ENCODE measurements at places on chromosomes 16 and 17.

DNA sequence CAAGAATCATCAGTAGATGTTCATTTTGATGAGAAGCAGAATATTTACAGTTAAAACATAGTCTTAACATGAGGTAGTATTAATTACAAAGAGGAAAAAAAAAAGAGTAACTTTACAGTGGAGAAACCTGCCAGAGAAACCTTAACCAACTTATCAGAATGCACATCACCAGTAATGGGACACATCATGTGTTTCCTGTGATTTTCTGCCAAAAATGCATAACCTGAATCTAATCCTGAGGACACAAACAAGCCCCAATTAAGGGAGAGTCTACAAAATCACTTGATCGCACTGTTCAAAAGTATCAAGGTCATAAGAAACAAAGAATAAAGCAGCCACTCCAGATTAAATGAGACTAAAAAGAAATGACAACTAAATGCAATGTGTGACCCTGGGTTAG lies 18.2 kb upstream of the QRICH2 start:
- DNase-seq = no peak

- DNase-seq = no peak
Measured at GRCh38 chr17:51901242-51901641, 257.3 kb downstream of the CA10 start.

GRCh38 chr16:74500907-74501306 lies 79.6 kb upstream of the CLEC18B start:
- no peak for DNase-seq

DNA sequence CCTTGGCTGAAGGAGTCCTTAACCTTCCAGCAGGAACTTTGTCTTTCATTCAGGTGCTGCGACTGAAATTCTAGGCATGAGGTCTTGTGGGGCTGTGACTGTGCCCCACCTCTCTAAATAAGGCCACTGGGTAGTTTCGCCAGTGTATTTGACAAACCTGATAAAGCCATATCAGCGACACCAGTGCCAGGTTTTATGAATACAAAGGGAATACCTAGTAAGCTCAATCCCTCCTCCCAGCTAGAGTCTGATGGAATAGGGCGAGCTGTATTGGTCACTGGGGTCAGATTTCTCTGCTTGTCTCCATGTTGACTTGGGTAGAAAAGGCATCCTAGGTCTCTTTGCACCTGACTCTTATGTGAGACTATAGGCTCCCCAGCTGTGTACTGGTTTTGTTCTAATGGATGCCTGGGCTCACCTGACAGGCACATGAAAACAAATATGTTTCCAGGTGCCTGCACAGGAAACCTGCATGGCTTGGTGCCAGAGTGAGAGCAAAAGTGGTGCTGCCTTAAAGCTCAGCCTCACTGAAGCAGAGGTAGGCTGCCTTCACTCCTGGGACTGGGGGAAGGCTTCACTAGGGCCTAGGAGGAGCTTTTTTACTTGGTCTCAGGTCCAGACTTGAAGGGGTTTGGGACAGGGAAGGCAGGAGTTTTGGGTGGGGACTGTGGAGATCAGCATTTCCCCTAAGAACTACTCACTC lies 8.3 kb downstream of the SLC7A6 start:
- no peak for DNase-seq

DNA sequence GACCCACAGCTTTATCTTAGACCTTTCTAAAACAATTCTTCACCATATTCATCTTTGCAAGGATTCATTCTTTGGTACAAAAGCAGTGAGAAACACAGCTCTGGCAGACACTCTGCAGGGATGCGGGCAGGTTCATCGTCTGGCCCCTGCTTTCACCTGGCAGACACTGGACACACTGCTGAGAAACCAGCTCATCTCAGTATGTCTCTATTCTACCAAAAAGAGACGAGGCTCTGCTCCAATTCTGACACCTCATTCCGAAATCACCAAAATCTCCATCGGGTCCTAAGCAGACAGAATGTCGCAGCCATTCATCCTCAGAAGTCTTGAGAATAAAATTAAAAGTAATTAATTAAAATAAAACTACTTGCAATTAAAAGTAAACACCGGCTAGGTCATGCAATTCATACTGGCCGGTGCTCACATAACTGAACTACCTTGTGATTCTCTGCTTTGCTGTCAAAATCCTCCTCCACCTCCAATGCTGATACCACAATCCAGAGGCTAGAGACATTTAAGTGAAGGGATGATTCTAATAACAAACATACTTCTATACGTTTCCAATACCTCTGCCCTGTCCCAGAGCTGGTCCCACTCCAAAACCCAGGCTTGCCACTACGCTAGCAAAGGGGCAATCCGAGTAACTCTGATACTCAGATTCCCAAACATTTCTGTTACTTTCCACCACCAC lies 1.3 kb downstream of the RNF157 start:
- DNase-seq = no peak
